ENCODE measurements at places on chromosomes 3 and 15. TPM values are rescaled to one million over a fixed set of nuclear protein-coding genes. Genes with fewer than 3 reads are reported as not detected.

GRCh38 chr3:127652246-127652995 lies 20.3 kb upstream of the ABTB1 start:
- no peaks in the 10 kb centered on the region for H3K4me1 ChIP-seq
- H3K4me3 ChIP-seq = no peak overlapping the region
- H3K36me3 ChIP-seq = no peaks in the 10 kb centered on the region

GRCh38 chr3:185200639-185201038 lies 47.8 kb upstream of the C3orf70 start:
- no peaks in the 10 kb centered on the region for H3K36me3 ChIP-seq
- no peak overlapping the region for H3K27ac ChIP-seq
- DNase-seq = no peak
- H3K4me1 ChIP-seq = no peaks in the 10 kb centered on the region

GRCh38 chr15:69857250-69857649 lies 240.5 kb downstream of the TLE3 start:
- no peak overlapping the region for H3K27ac ChIP-seq
- H3K27me3 ChIP-seq = no peaks in the 10 kb centered on the region
- DNase-seq = no peak
- H3K36me3 ChIP-seq = no peaks in the 10 kb centered on the region
- no peak overlapping the region for H3K4me3 ChIP-seq
- no peaks in the 10 kb centered on the region for H3K4me1 ChIP-seq

DNA sequence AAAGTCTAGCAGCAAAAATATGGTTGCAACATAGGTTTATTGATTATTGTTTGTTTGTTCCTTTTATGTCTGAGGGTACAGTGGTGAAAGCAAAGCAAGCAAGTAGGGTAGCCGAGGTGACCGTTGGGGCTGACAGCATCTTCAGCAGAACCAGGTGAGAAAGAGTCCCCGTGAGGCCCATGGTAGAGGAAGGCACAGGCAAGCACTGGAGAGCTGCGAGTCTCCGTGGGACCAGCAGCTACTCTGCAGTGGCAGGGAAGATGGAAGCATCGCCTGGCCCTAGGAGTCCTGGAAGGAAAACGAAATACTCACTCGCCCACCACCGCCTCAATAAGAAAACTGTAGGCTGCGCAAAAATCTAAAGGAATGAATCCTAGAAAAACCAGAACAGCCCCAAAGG lies 25.3 kb upstream of the GABRA5 start:
- no peaks in the 10 kb centered on the region for H3K4me1 ChIP-seq
- peaks cover 4% of the 10 kb centered on the region for H3K27me3 ChIP-seq
- DNase-seq = no peak
- no peaks in the 10 kb centered on the region for H3K36me3 ChIP-seq
- no peak overlapping the region for H3K27ac ChIP-seq
- H3K4me3 ChIP-seq = no peak overlapping the region

GRCh38 chr3:131608296-131608695 lies 105.5 kb upstream of the MRPL3 start:
- H3K27ac ChIP-seq = no peak overlapping the region
- H3K27me3 ChIP-seq = no peaks in the 10 kb centered on the region
- DNase-seq = no peak
- H3K4me1 ChIP-seq = no peaks in the 10 kb centered on the region

- H3K4me1 ChIP-seq = no peaks in the 10 kb centered on the region
- peak; percentile 5 for DNase-seq
- H3K36me3 ChIP-seq = no peaks in the 10 kb centered on the region
- no peak overlapping the region for H3K27ac ChIP-seq
These were observed 6.4 kb downstream of the TMIE start for GRCh38 chr3:46707601-46708011.

DNA sequence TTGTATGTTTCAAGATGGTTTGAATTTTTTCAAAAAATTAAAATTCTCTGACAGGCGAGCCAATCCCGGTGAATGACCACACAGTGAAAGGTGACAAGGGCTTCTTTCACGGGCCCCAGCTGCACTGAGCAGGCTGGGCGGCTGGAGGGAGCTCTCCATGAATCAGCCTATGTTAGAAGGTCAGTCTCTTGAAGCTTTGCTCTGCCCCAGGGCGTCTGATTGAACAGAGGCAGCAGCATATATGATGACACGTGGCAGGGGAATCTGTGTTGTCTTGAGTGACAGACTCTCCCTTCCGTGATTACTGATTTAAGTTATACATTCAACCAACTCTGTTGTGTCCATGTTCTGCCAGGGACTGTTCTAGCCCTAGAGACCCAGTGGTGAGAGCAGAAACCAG lies 51.5 kb downstream of the ISG20 start:
- H3K4me3 ChIP-seq = no peak overlapping the region
- H3K36me3 ChIP-seq = no peaks in the 10 kb centered on the region
- H3K27ac ChIP-seq = no peak overlapping the region
- no peaks in the 10 kb centered on the region for H3K4me1 ChIP-seq
- H3K27me3 ChIP-seq = no peaks in the 10 kb centered on the region

GRCh38 chr3:177005718-177006405 lies 191.4 kb downstream of the TBL1XR1 start:
- H3K4me3 ChIP-seq = no peak overlapping the region
- H3K27ac ChIP-seq = no peak overlapping the region
- H3K4me1 ChIP-seq = no peaks in the 10 kb centered on the region
- no peak for DNase-seq
- H3K27me3 ChIP-seq = no peaks in the 10 kb centered on the region
- H3K36me3 ChIP-seq = no peaks in the 10 kb centered on the region

- no peaks in the 10 kb centered on the region for H3K4me1 ChIP-seq
- H3K4me3 ChIP-seq = no peak overlapping the region
- H3K36me3 ChIP-seq = no peaks in the 10 kb centered on the region
- no peaks in the 10 kb centered on the region for H3K27me3 ChIP-seq
- DNase-seq = no peak
These were observed 11.4 kb downstream of the RSRC1 start for GRCh38 chr3:158121295-158121694.

GRCh38 chr3:46087871-46088270 lies 60.6 kb upstream of the XCR1 start:
- no peaks in the 10 kb centered on the region for H3K4me1 ChIP-seq
- H3K27me3 ChIP-seq = no peaks in the 10 kb centered on the region
- H3K27ac ChIP-seq = no peak overlapping the region
- H3K36me3 ChIP-seq = no peaks in the 10 kb centered on the region
- no peak for DNase-seq

DNA sequence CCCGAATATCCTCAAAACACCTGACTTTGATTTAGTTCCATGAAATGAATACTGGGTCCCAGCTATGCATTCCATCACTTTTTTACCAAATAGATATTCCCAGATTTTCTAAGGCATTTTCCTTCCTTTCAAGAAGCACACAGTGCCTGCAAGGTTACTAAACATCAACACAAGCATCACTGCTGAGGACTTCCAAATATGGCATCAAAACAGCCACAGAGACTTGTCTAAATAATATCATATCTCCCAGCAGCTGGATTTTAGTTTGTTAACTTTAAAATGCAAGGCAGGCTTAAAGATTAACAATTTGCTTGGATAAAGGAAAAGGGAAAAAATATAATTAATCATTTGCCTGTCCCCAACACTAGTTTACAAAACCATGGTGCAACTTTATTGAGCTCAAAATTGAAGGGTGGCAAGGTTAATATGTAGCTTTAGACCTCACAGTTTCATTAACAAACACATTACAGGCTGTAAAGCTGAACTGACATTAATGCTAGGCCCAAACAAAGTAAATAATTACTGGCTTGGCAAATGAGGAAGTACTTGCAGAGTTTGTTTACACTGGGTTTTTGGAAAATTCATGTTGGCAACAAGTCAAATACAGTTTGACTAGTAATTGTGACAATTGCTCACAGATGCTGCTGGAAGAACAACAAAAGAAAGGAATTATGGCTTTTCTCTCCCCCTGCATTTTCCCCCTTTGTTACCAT lies 401.7 kb upstream of the CDIN1 start:
- H3K27me3 ChIP-seq = no peaks in the 10 kb centered on the region
- H3K4me1 ChIP-seq = peaks cover 21% of the 10 kb centered on the region
- H3K4me3 ChIP-seq = no peak overlapping the region
- H3K27ac ChIP-seq = peak overlapping the region; percentile 5
- no peaks in the 10 kb centered on the region for H3K36me3 ChIP-seq

GRCh38 chr3:177618873-177619733 lies 421.8 kb upstream of the TBL1XR1 start:
- no peak for DNase-seq
- peaks cover 9% of the 10 kb centered on the region for H3K4me1 ChIP-seq
- peak overlapping the region; percentile 51 for H3K27ac ChIP-seq
- H3K4me3 ChIP-seq = no peak overlapping the region
- no peaks in the 10 kb centered on the region for H3K36me3 ChIP-seq

- no peaks in the 10 kb centered on the region for H3K27me3 ChIP-seq
- peak overlapping the region; percentile 83 for H3K4me3 ChIP-seq
- DNase-seq = peak; percentile 68
These were observed 533 bp upstream of the SMAD3 start for GRCh38 chr15:67064607-67065530.

Gene A4GNT
- total RNA-seq = not detected

Gene ARNT2
- total RNA-seq = not detected

Gene DPP8
- 20.2 TPM for total RNA-seq

Gene ARHGEF26
- total RNA-seq = 13.0 TPM

Gene PLAAT1
- total RNA-seq = not detected

Gene SLC6A11
- total RNA-seq = not detected

Gene ATP13A4
- 5.6 TPM for total RNA-seq

Gene TNFSF10
- 135 TPM for total RNA-seq

Gene ST6GAL1
- total RNA-seq = 32.9 TPM

Gene NME9
- total RNA-seq = not detected

Gene ANKRD63
- total RNA-seq = not detected

Gene ADAMTS7
- total RNA-seq = 1.1 TPM
